Activated CD4-positive, alpha-beta T cell treated with anti-CD3 and anti-CD28 coated beads for 1 hour (primary cell): ENCODE measurements at places on chromosomes 16 and 17.

GRCh38 chr16:84356591-84357116 lies 11.7 kb upstream of the ATP2C2 start:
- DNase-seq, result no peak

DNA sequence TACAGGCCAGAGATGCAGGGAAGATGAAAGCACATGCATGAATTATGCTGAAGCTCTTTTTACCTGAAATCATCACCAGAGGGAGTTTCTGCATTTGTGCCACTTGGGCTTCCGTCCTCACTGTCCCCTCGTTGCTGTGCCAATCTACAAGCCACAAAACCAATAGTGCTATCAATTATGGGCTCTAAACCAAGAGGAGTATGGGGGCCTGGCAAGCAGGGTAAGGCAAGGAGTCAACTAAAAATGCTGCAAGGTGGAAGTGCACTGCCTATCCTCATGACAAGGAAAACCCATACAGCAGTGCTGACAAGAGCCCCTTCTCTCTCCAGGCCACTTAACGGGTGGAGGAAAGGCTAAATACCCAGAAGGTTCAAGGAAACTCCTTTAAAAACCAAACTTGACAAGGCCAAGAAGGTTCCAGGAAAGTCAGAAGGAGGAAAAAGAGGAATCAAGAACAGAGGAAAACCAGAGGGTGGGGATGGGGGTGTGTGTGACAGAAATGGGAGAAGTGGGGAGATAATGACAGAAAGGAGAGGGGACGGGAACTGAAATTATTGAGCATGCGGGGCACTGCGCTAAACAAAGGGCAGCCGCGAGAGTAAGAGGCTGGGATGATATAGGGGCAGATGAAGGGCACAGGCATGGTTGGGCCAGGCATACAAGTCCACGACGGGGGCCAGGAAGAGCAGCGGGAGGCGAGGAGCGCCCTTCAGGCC lies 674 bp downstream of the C17orf75 start:
- DNase-seq, result no peak

GRCh38 chr17:16491131-16491702 lies 776 bp downstream of the LRRC75A start:
- no peak for DNase-seq

DNA sequence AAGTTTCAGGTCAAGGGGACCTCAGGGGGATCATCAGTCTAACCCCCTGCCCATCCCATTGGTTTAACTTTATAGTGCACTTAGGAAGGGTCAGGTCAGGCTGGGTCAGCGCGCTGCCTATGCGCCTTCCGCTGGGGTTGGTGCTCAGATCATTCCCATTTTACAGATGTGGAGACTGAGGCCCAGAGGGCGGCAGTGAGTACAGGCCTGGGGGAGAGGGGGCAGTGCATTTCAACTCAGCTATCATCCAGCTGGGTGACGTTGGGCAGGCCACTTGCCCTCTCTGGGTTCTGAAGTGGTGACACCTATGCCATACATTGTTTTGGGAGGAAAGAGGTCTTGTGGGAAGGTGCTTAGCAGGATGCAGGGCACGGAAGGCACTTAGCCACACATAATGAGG lies 127.8 kb upstream of the CDC42EP4 start:
- no peak for DNase-seq

- DNase-seq, result no peak
These were observed 5.3 kb downstream of the ARHGAP17 start for GRCh38 chr16:25009822-25010221.

DNA sequence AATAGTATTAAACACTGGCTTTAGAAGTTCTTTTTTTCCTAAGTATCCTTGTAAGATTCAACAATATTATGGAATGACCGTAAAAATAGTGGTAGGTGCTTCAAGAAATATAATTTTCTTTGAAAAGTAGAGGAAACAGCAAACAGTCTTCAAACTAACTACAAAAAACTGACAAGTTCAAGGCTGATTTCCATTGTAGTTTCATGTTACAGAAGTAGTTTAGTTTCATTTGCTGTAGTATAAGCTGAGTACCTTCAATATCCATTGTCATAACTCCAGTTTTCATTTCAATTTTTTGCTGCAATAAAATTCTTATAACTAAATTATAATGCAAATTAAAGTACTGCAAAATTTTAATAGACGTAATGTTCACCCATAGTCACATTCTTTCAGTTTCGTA lies 19.3 kb downstream of the PHKB start:
- no peak for DNase-seq

DNA sequence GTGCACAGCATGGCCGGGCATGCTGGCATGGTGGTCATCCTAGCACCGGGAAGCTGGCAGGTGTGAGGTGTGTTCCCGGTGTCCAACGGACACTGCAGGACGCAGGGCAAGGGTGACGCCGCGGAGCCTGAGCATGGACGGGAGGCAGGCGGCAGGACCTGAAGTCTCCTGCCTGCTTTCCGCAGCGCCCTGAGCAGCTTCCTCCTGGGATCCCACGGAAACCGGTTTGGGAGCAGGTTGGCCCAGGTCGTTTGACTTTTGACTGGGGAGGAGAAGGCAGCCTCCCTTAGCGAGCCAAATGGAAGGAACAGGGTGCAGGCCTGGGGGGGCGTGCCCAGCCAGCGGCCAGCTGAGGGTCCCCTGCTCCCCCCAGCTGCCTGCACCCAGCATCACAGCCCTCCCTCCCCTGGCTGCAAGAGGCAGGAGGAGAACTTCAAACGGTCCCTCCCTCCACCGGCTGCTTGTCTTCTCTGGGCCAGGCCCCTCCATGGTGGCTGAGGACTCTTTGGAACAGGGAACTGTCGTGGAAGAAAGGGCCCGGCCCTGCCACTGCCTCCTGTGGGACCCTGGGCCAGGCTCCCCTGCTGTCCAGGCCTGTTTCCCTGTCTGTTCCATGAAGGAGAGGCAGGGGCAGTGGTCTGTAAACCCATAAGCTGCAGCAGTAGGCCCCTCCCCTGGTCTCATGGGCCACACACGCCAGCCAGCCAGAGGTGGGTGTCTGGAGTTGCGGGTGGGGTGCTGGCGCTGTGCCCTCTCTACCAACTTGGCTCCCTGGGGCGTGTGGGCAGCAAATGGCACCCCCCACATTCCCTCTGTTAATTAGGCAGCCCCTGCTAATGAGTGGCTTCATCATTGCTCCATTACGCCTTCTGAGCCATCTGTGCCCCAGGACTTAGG lies 7.8 kb upstream of the ADGRG1 start:
- no peak for DNase-seq

- DNase-seq, result no peak
These were observed 79.8 kb downstream of the HELZ start for GRCh38 chr17:67165201-67165600.

- DNase-seq, result no peak
These were observed 5.6 kb upstream of the CHMP6 start for GRCh38 chr17:80986046-80986445.

- no peak for DNase-seq
These were observed 4.7 kb downstream of the SLC12A3 start for GRCh38 chr16:56869513-56870275.

GRCh38 chr17:1931844-1932579 lies 93.1 kb downstream of the RTN4RL1 start:
- no peak for DNase-seq

- no peak for DNase-seq
These were observed 138.8 kb downstream of the CCDC182 start for GRCh38 chr17:57606111-57606875.

- no peak for DNase-seq
These were observed 85.5 kb upstream of the RPL38 start for GRCh38 chr17:74117999-74118421.

GRCh38 chr17:43900858-43901754 lies 6.2 kb downstream of the MPP2 start:
- DNase-seq, result no peak

DNA sequence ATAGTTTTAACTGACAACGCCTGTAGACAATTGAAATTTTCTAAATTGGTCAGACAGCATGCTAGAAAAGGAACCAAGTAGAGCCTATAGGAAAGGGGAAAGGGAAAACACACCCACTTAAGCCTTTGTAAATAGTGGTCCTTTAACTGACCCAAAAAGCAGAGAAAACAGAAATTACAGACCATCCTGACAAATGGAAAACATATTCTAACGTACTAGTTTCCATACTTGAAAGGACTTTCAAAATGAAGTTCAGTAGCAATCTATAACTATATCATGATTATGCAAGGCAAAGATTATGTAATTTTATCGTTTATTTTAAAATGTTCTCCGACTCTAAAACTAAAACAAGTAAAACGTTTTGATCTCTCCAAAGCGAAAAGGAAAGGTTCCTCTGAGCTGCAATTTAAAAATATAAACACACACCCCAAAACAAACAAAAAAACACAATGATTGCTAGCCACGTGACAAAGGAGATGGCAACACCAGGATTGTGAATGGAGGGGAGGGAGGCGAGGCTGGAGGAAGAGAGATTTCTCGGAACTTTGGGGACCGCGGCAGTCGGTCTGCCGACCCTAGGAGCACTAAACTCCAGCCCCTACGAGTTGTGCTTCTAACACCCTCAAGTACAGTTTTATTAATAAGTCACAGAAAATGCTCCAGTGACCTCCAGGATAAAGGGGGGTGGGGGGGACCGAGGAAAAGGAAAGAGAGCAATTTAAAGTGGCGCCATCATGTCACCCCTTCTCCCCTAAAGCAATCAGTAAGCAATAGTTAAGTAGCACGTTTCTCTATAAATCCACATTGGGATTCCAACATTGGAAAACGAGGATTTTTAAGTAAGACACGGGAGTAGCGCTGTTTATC lies 1.7 kb downstream of the KANSL1 start:
- no peak for DNase-seq

GRCh38 chr17:30103921-30104320 lies 12.7 kb upstream of the NSRP1 start:
- DNase-seq, result no peak

- DNase-seq, result no peak
These were observed 197.9 kb downstream of the HS3ST3B1 start for GRCh38 chr17:14498812-14499211.

DNA sequence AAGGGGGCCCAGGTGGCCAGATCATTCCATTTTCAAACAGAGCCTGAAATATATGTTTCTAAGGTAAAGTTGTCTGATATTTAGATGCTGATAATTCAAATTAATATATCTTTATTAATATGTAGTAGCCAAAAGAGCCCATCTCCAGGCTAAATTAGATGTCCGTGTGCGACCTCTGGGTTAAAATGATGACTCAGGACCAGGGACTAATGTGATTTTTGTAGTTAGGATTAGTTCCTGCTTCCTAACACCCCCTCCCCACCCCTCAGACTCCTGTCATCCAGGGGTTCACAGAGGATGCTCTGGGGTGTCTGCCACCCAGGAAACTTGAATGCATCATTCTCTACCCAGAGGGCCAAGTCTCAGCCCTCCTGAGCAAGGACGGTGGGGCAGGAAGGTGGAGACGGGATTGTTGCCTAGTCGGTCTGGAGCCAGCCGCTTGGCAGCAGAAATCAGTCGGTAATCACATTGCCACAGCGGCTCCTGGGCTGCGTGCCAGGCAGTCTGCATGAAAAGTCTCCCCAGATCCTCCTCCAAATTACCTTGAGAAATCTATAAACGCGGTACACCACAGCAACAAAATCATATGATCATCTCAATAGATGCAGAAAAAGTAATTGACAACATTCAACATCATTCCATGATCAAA lies 29.8 kb downstream of the CNGB1 start:
- no peak for DNase-seq

GRCh38 chr17:57121308-57122042 lies 36.4 kb downstream of the AKAP1 start:
- DNase-seq, result no peak

DNA sequence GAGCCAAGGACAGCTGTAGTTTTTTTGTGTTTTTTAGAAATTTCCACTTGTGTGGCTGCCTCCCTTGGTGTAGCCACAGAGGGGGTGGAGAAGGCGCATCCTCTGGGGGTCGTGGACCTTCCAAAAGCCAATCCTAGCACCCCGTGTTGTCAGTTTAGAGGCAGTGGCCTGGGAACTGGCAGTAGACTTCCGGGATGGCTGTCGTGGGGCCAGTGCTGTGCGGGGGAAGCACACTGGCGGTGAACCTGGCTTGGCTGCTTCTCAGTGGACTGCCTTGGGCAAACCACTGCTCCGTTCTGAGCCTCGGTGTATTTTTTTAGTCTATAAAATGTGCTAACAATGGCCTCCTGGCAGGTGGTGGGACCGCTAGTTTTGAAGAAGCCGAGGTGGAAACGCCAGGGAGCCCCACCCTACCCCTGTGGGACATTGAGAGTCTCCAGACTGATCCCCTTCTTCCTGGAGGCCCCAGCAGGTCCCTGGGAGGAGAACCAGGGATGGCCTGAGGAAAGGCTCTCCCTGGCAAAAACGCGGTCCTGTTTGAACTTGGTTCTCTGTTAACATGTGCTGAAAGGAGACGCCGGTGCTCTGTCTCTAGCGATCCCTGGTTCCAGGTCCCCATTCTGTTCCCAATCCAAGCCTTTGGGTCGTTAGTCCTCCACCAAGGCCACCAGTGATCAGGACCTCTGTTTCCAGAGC lies 125.7 kb downstream of the CMIP start:
- no peak for DNase-seq

GRCh38 chr16:88830258-88830657 lies 18.5 kb upstream of the APRT start:
- no peak for DNase-seq

DNA sequence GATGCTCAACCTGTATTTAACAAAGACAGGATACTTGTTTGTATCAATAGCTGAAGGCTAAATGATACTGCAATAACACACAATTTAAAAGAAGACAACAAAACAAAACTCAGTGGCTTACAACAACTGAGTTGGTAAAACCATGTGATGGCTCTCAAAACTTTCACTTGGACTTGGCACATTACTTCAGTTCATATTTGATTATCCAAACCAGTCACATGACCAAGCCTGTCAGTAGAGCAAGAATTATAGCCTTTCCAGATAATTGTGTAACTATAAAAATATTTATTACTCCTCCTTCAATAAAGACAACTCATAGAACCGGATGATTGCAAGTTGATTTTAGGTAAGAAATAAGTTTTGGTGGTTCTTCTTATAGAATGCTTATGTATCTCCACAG lies 56.8 kb downstream of the NQO1 start:
- no peak for DNase-seq

DNA sequence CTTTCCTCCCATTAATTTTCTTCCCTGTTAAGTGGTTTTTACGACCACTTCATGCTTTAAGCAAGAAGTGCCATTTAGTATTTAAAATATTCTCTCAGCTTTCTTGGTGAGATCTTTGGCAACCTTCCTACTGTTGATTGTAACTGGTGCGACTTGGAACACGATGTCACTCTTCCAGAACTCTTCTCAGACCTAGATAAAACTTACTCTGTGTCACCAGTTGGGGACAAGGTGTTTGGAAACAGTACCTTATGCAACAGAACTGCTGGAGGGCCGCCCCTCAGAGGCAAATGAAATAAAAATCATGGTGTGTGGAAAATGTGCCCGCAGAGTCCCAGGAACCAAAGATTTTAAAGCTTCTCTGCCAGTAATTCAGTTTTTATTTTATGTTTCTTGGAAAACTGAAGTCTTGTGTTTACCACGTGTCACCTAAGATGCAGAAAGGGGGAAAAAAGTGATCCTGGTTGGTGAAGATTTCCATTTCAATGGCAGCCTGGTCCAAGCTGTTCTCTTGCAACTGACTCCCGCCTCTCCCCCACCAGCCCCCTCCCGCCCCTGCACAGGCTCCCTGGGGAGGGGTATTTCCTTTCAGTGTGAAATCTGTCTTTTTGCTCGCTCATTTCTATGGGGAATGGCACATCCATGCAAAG lies 7.2 kb upstream of the HSD11B2 start:
- no peak for DNase-seq
